ENCODE measurements at places on chromosomes 7 and 10. TPM values are rescaled to one million over a fixed set of nuclear protein-coding genes. Genes with fewer than 3 reads are reported as not detected.

NPFFR1 gene
- total RNA-seq, result 0.09 TPM

ITGB8 gene
- 213 TPM for total RNA-seq

TMEM140 gene
- total RNA-seq, result 31.3 TPM

EBLN1 gene
- total RNA-seq, result not detected

TMEM213 gene
- total RNA-seq, result 30.2 TPM

GRCh38 chr10:18666810-18667209 lies 7.6 kb downstream of the ARL5B start:
- DNase-seq, result no peak

DNA sequence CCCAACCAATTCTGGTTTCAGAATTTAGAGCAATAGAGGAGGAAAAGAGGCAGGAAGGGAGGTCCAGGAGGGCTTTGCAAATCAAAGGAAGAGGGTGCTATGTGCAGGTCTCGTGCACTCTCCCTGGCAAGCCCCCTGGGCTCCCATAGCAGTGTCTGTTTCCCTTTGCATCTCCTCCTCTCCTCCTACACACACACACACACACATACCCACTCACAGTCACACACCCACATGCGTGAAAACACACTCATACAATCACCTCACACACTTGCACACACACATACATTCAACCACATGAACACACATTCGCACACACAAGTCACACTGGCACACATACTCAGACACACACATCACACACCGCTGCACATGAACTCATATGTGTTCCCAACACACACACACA lies 105.3 kb downstream of the OAT start:
- no peak for DNase-seq

GRCh38 chr10:43409385-43410109 lies 561 bp upstream of the HNRNPF start:
- no peak for DNase-seq

- DNase-seq, result no peak
Measured at GRCh38 chr10:28734938-28735759, 57.8 kb downstream of the BAMBI start.

- no peak for DNase-seq
Measured at GRCh38 chr7:31922848-31923247, 147.4 kb downstream of the PDE1C start.

GRCh38 chr10:89390476-89391225 lies 1.8 kb upstream of the IFIT1 start:
- no peak for DNase-seq

DNA sequence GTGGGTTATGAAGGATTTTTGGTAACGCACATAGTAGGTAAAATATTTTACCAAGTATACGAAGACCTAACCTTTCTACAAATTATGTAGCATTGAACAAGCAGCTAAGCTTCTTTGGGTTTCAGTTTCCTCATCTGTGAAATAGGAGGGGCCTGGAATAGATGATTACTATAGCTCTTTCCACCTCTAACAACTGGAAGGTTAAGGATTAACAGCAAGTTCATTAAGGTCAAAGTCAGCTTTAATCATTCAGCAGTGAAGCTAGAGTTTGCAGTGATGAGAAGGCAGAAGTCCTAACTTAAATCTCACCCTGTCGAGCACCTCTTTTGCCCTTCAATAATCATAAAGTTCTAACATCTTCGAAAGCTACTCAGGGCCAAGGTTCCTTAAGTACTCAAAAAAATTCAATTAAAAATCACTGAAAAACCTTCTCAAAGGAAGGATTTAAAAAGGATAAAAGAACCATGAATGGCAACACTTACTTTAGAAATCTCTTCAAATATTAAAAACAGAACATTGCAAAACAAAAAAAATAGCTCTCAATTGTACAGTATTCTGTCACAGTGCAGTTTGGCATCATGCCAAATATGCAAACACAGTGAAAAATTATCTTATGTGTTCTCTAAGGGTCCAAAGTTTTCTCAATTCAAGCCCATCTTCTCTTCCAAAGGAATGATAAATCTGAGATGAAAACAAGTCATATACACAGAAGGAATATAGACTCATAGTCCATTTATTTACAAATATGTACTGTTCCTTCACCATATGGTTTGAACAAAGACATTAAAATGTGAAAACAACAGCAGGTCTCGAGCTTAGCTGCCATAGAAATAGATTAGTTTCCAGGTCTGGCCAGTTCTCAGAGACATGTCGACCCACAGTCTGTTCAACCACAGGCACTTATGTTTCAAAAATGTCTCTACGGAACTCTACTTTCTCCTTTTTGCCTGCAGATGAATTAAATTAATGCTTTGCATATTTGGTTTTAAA lies 152.0 kb upstream of the SLC13A1 start:
- no peak for DNase-seq

GRCh38 chr7:29330136-29330535 lies 135.6 kb downstream of the CHN2 start:
- no peak for DNase-seq
